ENCODE measurements at places on chromosomes 16 and 17.
A peak's percentile ranks its signal among the peaks of the same experiment; 100 is the strongest.

DNA sequence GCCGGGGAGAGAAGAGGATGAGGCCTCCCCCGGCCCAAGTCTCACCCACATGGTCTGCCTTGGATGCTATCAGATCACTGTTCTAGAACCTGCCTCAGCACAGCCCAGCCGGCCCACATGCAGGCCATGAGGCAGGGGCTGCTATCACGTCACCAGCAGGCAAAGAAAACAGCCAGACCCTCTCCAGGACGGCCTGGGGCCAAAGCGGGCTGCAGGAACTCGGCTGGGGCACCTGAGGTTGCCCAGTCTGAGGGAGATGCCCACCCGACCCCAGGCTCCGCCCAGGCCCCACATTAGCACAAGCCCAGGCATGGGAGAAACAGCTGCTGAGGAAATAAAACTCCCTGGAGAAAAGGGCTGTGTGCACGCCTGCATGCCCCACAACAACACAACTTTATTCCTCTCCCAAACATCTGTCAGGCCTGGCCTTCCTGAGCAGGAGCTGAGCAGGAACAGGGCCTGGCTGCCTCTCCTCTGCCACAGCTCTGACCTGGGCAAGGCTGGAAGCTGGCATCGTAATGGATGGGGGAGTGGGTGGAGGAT lies 6.7 kb upstream of the SMIM5 start:
- no peak for DNase-seq

- no peak for DNase-seq
Observed at GRCh38 chr17:70405492-70406220, 236.3 kb downstream of the KCNJ2 start.

DNA sequence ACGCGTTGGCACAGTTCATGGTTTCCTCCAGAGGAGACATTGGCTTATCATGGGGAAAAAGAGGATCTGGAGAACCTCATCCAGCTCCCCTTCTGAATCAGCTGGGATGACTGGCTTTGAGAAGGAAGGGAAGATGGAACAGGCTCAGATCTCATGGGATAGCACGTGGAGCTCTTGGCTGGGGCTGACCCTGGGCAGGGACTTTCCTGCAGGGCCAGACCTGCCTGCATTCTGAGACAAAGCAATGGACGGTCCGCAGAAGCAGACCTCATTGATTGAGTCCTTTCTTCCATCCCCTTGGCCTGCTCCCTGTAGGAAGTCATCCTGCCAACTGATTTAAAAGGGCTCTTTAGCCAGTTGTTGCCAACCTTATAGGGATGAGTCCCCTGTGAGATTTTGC lies 26.2 kb downstream of the PLCD3 start:
- no peak for DNase-seq

DNA sequence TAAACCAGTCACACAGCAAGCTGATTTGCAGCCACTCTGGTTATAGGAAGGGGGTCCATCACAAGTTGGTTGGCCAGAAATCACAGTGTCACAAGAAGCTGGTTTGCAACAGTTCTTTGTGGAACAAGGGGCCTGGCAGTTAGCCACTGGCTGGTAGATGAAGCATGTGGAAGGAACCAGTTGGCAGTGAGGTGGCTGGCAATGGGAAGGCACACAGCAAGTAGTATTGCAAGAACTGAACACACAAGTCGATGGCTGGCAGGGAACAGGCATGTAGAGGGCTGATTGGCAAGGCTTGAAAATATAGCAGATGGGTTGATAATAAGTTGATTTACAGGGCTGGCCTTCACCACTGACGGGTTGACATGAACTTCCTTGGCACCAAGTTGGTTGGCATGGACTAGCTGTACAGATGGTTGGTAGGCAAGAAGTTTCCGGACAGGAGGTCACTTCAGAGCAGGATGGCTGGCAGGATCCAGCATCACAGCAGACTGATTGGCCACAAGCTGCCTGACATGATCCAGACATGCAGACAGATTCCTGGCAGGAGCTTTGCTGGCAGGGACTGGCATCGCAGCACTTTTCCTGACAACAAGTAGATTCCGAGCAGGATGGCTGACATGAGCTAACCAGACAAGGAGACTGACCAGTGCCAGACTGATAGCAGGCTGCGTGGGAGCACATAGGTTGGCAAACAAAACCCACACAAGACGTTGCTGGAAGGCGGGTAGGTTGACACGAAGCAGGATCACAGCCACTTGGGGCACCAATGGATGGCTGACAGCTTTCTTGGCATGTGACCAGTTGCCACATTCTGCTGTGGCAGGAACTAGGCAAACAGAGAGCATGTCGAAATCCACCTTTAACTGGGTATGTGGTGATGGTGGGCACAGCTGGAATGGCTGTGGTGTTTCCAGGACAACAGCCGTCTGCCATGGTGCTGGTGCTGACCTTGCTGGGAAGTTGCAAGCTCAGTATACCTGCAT lies at the start of gene KRTAP29-1:
Gene KRTAP29-1, minus strand, starts transcription at position 936 of the 986 bp plus-strand sequence. Its CDS starts 0 bp downstream, at position 936.
- no peak for DNase-seq

GRCh38 chr17:5584383-5585286 lies at the start of gene NLRP1:
Gene NLRP1 (minus strand): TSS chr17:5584509. CDS start chr17:5583957, 552 bp downstream.
- DNase-seq: peak; percentile 83

DNA sequence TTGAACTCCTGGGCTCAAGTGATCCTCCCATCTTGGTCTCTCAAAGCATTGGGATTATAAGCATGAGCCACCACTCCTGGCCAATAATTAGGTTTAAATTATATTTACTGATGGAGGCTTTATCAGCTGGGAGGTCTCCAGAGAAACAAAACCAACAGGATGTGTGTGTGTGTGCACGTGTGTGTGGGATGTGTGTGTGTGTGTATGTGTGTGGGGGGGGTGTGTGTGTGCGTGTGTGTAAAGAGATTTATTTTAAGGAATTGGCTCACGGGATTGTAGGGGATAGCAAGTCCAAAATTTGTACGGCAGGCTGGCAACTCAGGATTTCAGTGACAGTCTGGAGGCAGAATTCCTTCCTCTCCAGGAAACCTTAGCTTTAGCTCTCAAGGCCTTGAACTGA lies 4.6 kb downstream of the MMP25 start:
- DNase-seq: no peak

DNA sequence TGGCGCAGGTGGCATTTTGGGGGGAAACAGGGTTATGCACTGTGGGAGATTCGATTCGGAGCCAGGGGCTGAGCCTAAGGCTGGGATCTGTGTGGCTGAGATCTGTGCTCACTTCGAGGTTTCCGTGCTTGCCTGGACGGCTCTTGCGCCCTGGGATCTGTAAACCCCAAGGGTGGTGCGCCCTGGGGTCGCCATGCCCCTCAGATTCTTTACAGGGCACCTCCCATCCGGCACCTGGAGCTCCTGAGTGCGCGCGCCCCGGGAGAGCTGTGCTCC lies 377 bp downstream of the SLC13A5 start:
- DNase-seq: no peak

- no peak for DNase-seq
Observed at GRCh38 chr16:6104428-6104827, 1006.8 kb upstream of the EEF2KMT start.

GRCh38 chr16:83933885-83934683 lies 19.0 kb upstream of the OSGIN1 start:
- no peak for DNase-seq

GRCh38 chr17:47315451-47316266 lies 8.1 kb upstream of the EFCAB13 start:
- DNase-seq: no peak

DNA sequence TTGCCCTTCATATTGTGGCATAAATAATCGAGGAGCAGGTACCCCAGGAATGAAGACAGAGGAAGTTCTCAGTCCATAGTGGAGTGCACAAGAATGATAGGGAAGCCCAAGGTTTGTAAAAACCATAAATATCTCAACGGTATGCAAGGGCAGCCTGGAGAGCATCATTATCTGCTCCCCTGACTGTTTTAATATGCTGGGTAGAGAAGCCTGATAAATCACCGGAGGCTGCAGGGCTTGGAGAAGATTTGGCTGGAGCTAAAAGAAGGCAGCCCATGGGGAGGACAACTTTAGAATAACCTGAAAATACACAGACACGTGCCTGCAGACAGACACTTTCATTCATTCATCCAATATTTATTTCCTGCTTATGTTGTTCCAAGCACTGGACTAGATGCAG lies 205.2 kb upstream of the RPL38 start:
- no peak for DNase-seq

GRCh38 chr17:48129981-48130380 lies 22.4 kb downstream of the SNX11 start:
- no peak for DNase-seq

DNA sequence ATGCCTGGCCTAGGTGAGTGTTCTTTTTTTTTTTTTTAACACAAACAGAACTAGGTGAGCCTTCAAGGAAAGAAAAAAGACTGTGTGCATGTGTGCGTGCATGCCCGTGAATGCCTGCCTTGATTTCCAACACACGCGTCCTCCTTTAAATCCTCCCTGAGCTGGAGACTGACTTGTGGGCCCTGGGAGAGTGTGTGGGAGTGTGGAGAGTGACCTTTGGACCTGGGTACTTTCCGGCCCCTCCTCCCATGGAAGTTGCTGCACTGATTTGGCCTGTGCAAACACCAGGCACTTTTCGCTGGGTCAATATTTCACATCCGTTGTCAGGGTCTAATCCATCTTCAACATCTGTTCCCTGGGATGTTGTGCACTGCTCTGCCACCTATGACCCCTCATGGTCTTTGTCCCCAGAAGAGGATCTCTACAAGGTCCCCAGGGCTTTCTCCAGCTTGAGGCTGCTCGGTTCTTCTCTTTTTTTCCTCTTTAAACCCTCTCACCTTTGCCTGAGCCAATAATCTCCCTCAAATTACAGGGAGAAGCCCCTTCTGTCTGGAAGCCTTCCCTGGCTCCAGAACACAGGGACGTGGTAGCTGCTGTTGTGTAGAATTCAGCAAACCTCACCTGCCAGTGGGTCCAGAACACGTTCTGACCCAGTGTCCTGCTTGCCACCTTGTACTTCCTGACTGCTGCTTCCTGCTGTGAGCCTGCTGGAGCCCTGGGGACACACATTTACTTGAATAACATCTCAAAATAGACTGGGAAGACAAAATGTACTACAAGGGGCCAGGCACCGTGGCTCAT lies 20.8 kb upstream of the ATP5MC1 start:
- no peak for DNase-seq

GRCh38 chr17:57551321-57552079 lies 193.6 kb downstream of the CCDC182 start:
- DNase-seq: no peak

- DNase-seq: no peak
Observed at GRCh38 chr16:4110680-4111079, 5.6 kb downstream of the ADCY9 start.

GRCh38 chr17:28335959-28336871 lies 654 bp downstream of the TNFAIP1 start:
- DNase-seq: no peak

DNA sequence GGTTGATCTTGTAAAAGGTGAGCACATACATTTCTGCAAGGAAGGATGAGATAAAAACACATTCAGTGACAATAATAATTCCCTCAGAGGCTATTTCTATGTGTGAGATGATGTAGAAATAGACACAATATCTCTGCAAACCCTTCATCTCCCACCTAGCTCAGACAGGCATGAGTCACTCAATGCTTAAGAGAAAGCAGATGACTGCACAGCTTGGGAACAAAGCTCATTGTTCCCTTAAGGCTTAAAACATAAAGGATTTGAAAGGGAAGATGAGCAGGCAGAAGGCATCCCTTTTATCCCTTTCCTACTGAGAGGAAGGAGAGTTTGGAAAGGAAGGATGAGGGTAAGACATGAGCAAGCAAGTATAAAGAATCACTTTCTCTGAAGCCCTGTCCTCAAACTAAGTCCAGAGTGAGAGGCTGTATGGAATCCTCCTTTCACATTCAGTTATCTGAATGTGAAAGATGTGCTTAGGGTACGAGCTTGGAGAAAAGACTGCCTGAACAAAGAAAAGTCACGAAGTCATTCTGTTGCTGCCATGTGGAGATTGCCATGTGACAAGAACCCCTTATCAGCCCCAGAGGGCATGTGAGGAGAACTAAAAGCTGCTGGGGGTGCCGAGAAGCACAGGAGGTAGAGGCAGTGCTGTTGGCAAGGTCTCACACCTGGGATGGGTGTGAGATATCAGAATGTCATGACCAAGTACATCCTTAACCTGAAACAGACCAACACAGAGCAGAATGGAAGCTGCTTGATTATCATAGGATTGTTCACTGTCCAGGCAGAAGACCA lies 58.2 kb downstream of the CNTNAP4 start:
- DNase-seq: no peak

GRCh38 chr17:4074831-4075495 lies 67.9 kb downstream of the ZZEF1 start:
- DNase-seq: no peak

GRCh38 chr17:74318391-74318790 lies 7.6 kb upstream of the KIF19 start:
- DNase-seq: no peak

- no peak for DNase-seq
Observed at GRCh38 chr17:6137716-6138502, 67.7 kb downstream of the WSCD1 start.

DNA sequence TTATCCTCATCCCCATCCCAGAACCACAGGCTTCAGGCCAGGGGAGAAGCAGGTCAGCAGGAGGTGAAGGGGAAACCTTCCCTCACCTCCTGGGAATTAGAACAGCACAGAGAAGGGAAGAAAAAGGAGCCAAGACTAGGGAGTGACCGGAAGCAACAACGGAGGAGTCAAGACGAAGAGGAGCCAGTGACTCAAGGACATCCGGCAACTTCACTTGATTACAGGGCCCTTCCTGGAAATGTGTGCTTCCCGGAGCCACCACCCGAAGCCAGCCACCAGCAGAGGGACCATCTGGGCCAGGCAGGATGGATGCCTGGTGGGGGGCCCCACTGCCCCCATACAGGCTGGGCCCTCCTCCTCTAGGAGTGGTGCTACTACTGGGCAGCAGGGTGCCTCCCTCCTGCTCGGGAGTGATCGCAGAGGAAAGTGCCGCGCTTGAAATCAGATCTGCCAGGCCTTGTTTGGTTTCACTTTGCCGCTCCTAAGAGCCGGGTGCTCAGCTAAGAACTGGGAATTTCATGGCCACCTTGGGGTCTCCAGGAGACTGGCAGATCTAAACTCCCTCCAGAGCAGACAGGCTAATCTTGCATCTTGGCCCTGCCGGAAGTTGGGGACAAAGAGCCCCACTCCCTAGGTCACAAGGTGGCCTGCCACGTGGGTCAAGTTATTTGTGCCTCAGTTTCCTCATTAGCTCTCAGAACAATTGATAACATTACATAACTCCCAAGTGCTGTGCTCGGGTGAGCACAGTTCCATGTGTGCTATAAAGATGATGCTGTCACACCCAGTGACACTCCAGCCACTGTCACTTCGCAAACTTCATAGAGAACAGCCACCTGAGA lies 6.6 kb downstream of the CDC42EP4 start:
- DNase-seq: peak; percentile 72

GRCh38 chr16:21277045-21277926 lies 804 bp downstream of the CRYM start:
- DNase-seq: no peak

DNA sequence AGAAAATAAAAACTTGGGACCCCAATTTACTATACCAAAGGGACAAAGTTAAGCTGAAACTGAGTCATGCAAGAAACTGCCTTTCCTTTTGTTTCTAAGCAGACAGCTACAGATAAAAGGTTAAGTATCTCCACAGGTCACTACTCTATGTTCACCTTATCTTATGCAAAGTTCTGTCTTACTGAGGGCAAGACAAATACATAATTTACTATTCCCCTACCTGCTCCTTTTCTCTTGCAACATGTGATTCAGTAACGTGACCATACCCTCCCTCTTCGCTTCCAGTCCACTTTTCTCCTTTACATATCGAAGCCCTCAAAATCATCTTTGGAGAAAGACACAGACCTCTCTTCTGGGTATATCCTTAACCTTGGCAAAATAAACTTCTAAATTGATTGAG lies 42.3 kb downstream of the SCPEP1 start:
- no peak for DNase-seq

All from thoracic aorta (tissue), 2 donors.